ENCODE measurements at places on chromosomes 16 and 17. TPM values are rescaled to one million over a fixed set of nuclear protein-coding genes. Genes with fewer than 3 reads are reported as not detected.

Gene CPNE7
- 9.5 TPM for total RNA-seq

Gene SCGB1C2
- not detected for total RNA-seq

Gene ADAM11
- total RNA-seq, result 0.27 TPM

Gene MYH3
- 4.1 TPM for total RNA-seq

Gene CPHXL2
- total RNA-seq, result not detected

Gene KRT222
- not detected for total RNA-seq

Gene APOBR
- 5.5 TPM for total RNA-seq

Gene ITGA2B
- 1.7 TPM for total RNA-seq

Gene HBQ1
- 2.2 TPM for total RNA-seq

Gene FOXC2
- total RNA-seq, result not detected

Gene SBK1
- total RNA-seq, result 35.3 TPM

All from activated CD8-positive, alpha-beta T cell treated with anti-CD3 and anti-CD28 coated beads for 36 hours (primary cell).